Karpas-422 (cell line): ENCODE measurements at places on chromosomes 4 and X.
A peak's percentile ranks its signal among the peaks of the same experiment; 100 is the strongest.

- no peak for DNase-seq
These were observed 340.4 kb downstream of the SH3BGRL start for GRCh38 chrX:81542255-81542654.

DNA sequence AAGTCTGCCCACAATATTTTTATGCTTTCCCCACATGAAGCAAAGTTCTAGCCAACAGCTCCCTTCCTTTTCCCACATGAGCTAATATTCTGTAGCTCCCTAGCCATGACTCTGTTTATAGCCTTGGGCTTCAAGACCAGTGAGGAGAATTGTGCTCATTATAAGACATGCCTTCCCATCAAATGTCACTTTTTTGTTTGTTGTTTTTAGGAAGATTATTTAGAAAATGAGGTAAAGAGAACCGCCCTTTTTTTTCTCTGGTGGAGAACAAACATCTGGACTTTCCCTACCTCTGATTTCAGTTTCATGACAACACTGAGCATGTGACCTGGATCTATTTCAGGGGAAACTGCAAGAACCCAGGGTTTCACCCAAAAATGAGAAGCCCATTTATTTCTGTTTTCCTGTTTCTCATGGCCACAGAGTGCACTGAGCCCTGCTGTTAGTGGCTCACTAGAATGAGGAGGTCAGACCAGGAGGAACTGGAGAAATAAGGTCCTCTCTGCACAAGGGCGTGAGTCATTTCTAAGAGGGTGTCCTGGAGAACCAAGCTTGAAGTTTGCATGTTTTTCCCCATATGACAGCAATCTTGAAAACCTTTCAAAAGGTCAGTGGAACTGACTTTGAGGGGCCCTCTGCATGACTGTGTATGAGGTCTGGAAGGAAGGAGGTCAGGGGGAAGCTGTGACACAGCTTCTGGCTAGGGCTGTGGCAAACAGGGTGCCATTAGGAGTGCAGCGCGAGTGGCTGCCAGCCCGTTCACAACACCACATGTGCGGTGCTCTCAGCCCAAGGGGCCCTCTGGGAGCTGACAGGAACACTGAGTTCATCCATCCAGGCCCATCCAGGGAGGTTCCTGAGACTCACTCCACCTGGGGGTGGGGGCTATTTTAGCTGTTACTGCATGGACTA is 55.2 kb downstream of the CHST7 start:
- no peak for DNase-seq

GRCh38 chr4:160831165-160831922 is 1332.5 kb downstream of the FSTL5 start:
- DNase-seq = no peak

GRCh38 chr4:117874216-117874615 is 160.1 kb upstream of the NDST3 start:
- no peak for DNase-seq

GRCh38 chr4:11037637-11038036 is 353.1 kb upstream of the CLNK start:
- DNase-seq = no peak

DNA sequence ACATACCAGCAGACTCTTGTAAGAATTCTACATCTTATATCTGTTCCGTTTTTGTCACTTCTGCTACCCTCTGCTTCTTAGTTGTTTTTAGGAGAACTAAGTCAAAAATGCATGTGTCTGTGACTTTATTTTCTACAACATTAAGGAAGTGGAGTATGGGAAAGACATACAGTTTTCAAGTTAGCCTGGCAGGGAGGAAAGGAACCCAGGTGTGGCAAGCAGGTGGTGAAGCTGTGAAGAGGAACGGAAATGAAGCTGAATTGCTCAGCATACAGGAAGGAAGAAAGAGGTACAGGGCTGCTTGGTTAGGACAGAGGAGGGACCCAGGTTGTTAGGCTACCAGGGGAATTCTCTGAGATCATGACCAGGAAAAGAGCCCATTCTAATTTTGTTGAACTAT is 9.4 kb downstream of the GPRIN3 start:
- peak; percentile 84 for DNase-seq

GRCh38 chr4:111216791-111217190 is 593.9 kb upstream of the PITX2 start:
- no peak for DNase-seq

GRCh38 chr4:71123951-71124350 is 130.5 kb downstream of the DCK start:
- DNase-seq = no peak

GRCh38 chr4:78784236-78784865 is 8.2 kb downstream of the BMP2K start:
- no peak for DNase-seq

DNA sequence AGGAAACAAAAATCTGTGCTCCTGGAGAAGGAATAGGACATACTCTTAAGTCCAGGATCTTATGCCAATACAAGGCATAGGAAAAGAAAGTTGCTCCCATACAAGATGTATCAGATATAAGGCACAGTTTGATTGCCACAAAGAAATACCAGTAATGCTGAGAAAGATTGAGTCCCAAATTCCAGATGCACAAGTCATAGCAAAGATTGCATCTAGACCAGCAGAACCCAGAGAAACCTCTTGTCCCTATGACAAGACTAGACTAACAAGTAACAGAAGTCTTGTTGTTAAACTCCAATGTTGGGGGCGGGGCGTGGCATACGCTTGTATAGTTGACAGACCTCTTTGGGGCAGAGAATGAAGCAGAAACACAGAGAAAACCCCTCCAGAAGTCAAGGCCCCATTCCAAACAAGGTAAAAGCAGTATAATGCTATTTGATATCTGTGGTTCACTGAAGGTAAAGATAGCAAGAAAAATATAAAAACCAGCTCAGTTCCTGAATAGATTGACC is 671.5 kb upstream of the GRIA3 start:
- DNase-seq = no peak

DNA sequence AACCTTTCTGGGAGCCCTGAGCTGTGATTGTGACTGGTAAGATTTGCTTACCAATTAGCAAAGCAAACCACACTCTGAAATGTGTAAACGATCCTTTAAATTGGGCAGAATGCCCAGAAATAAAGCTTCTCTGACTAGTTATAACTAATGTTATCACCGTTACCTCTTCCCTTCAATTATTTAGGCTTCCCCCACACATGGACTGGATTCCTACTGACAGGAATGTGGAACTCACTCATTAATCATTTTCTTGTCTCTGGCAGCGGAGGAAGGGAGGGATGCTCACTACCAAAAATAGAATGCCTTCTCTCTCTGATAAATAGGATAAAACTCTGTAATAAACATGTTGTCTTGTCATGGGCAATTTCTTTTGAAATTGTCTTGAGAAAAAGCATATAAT is 25.3 kb upstream of the NWD2 start:
- DNase-seq = no peak

- peak; percentile 95 for DNase-seq
These were observed 34.6 kb upstream of the CHRNA9 start for GRCh38 chr4:40300371-40301162.

DNA sequence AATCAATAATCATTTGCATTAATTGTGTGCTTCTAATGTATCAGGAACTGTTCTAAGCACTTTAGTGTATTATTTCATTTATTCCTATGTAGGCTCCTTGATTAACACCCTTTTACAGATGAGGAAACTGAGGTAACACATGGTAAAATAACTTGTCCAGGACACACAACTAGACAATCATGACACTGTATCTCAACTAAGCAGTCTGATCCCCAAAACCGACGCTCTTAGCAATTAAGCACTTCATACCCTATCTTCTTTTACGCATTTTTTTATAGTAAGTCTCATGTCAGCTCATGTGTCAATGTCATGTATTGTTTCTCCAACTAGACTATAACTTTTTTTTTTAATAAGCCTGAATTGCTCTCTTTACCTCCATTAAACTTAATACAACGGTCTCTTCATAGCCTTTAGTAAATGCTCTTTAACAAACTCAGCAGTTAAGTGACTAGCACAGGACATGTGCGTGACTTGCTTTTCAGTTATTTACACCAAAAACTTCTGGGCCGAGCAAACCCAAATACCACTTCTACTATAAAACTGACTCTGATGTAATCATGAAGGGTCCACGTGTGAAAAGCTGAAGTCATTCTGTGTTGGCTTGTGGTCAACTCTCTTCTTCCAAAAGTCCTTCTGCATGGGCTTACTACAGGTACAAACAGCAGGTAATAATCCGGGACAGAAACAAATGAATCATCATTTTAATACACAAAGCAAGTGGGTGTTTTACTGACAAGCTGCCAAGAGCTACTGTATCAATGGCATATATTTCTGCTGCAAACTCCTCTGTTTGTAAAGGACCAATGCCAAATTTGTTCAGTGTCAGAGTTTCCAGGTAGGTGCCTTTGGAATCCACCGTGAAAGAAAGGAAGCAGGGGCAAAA is 7.9 kb upstream of the AMBN start:
- DNase-seq = no peak

- no peak for DNase-seq
These were observed at the start of gene EPHA5 for GRCh38 chr4:65670331-65671031. EPHA5 (minus strand) TSS chr4:65670489; CDS start chr4:65669742, 747 bp downstream.

DNA sequence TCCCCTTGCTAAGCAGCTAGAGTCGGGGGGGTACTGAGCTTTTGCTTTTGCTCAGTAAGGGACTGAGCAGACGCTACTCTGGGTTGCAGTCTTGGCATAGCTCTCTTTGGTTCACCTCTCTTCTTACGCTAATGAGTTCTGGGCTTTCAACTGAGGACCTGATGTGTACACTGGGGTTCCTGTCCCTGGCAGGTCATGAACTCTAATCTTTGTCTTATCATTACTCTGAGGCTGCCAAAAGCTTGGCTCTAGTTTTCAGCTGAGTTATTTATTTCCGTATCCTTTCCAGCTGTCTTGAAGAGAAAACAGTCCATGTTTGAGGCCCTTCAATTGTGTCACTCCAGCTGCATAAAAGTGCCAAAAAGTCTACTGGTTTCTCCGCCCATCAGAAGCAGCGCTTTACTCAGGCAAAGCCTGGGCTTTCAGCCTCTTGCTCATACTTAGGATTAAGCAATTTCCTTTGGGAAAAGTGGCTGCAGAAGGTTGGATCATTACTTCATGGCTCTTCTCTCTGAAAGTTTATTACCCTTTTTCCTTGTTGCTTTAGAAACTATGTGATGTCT is 121.0 kb upstream of the STOX2 start:
- no peak for DNase-seq

GRCh38 chr4:151129796-151130195 is 30.4 kb downstream of the RPS3A start:
- DNase-seq = no peak

DNA sequence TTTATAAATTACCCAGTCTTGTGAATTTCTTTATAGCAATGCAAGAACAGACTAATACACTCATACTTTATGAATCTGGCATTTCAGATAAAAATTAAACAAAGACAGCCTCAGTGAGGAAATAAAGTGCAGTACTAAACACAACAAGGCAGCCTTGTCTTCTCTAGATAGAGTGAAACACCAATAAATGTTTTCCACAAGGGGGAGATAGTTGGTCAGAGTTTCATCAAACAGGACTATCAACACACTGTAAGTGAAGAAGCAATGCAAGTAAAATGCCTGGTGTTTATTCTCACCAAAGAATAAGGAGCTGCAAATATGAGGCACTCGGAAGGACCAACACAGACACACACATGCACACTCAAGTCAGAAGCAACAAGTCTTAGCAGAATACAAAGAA is 62.8 kb downstream of the FAM9B start:
- peak; percentile 70 for DNase-seq

DNA sequence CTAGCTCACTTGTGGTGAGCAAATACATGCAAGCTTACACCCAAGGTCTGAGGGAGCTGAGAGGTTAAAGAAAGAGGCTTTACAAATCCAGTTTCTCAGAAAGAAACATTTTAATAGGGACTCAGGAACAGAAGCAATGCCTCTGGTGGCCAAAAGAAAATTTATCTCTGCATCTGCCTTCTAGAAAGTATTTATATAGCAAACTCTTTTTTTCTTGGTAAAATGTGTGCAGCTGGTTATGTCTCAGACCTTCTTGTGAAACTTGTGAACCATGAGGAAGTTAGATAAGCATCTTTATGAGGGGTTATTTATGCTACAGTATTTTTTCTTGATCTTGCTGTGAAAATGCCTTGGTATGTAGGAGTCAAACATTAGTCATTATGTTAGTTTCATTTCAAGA is 48.5 kb upstream of the CYSLTR1 start:
- no peak for DNase-seq

DNA sequence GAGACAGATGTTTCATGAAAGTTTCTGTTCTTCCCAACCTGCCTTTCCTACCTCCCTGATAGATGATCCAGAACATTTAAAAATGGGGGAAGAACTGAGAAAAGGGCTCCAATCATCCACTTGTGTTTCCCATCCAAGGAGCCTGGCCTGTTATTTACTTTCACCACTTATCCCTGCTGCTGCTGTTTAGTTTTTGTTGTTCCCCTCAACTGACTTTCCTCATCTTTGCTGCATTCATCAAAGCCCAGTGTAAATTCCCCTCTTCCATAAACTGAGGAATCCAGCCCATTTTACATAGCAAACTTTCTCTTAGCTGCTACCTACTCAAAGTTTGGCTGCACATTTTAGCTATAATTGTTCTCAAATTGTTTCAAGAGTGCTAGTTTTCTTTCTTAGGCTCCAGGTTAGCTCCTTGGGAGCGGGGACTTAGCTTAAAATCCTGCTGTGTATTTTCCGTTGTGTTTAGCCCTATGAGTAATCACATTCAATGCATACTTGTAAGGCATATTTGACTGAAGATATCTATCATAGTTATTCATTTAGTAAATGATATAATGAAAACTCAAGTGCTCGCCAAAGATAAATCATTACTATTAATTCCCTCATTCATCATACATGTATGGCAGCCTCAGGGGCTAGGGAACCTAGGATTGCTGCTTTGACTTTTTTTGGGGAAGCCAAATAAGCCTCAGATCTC is 1.4 kb upstream of the PTPN13 start:
- DNase-seq = no peak

DNA sequence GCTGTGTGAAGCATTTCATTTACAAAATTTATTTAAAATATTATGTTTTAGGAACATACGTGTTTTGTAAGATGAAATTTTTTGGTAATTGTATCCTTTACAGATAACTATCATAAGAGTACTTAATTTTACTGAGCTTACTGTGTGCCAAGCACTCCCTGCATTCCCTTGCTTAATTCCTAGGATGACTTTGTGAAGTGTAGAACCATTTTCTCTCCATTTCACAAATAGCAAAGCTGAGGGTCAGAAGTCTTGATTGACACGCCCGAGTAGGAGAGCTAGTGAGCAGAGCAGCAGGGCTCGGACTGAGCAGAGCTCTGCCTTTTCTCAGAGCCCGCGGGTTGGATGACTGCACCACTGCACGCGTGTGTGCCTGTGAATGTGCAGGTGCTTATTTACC is 30.6 kb downstream of the PIGG start:
- no peak for DNase-seq

- no peak for DNase-seq
These were observed 26.0 kb upstream of the VSIG1 start for GRCh38 chrX:108018656-108019381.

- DNase-seq = no peak
These were observed 126.9 kb upstream of the HCCS start for GRCh38 chrX:10984213-10984612.

DNA sequence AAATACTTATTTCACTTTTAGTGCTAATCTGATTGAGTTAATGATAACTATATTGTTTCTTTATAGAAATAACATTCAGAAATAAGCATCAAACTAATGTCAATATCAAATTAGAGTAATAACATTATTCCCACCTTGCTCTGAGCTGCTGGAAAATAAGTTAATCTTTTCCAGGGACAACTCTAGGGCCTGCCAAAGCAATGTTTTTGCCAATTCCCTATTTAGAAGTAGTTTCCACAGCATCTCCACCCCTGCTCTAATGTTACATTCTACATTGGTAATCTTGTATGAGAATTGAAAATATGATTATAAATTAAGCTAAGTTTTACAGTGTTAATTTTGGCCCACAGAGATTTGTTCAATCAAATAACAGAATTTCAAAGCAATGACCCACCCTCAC is 68.3 kb downstream of the REELD1 start:
- DNase-seq = no peak

- DNase-seq = peak; percentile 78
These were observed 118.5 kb downstream of the BTC start for GRCh38 chr4:74675673-74676279.
